GM04504 (cell line): ENCODE measurements at places on chromosomes 4 and X.

DNA sequence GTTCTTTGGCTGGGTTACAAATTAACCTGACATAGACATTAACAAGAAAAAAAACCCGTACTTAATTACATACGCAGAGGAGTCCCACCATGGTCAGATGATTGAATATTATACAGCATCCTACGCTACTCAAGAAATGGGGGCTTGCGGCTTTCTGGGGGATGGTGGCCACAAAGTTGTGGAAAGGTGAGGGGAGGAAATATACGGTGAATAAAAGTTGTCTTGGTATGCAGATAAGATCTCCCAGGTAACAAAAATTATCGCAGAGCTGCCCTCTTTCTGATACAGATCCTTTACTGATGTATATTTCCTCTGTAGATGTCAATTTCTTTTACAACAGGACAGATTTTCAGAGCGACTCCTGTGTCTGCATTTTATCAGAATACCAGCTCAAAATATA lies 890 bp downstream of the DCAF16 start:
- no peak for DNase-seq

GRCh38 chr4:153027866-153028265 lies 91.7 kb downstream of the FHDC1 start:
- no peak for DNase-seq

GRCh38 chrX:40867352-40867751 lies 132.0 kb upstream of the MED14 start:
- no peak for DNase-seq

- no peak for DNase-seq
These were observed 140.0 kb downstream of the CHM start for GRCh38 chrX:85907316-85907715.

- no peak for DNase-seq
These were observed 2039.9 kb upstream of the TENM3 start for GRCh38 chr4:180203349-180203748.

DNA sequence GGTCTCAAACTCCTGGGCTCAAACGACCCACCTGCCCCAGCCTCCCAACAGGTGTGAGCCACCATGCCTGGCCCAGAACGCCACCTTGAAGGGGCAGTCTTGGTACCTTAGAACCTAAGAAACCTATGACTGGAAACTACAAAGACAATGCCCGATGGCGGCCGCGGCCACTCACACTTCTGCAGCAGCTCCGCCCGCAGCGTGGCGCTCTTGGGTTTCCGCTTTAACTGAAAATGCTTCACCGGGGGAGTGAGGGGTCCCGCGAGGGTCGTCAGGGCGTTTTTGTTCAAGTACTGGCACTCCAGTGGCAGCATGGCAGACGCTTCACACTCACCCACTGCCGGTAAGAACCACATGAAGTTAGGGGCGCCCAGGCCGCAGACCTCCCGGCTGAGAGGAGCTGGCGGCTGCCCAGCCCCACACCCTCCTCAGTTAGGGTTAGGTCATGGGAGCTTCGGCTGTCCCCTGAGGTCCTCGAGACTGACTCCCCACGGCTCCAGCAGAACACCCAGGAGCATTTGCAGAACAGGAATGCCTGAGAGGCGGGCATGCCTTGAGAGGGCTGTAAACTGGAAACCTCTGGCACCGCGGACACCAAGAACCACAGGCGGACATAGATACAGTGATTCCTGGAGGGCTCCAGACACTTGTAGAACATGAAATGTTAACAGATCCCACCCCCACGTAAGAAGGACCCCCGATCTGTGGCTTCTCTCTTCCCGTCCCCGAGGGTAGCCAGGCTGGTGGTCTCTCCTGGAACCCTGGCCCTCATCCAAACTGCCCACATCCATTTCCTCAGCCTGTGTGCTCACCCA lies 19.0 kb downstream of the NELFA start:
- DNase-seq: no peak

GRCh38 chr4:102705391-102705935 lies 55.3 kb downstream of the MANBA start:
- DNase-seq: no peak

DNA sequence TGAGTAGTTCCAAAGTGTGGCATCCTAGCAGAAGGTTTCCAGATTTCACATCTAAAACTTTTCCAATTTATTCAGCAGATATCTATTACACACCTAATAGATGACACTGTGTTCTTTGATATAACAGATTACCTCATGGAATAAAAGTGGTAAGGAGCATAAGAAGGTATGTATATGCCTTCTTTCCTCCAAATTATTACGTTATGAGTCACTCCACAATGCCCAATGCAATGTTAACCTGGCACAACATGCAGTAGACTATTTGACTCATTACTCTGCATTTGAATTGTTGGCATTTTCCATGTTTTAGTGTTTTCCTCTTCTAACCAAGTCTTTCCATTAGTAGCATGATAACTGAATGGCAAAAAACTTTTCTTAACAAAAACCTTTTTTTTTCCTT lies 383.6 kb downstream of the ADGRL3 start:
- no peak for DNase-seq

DNA sequence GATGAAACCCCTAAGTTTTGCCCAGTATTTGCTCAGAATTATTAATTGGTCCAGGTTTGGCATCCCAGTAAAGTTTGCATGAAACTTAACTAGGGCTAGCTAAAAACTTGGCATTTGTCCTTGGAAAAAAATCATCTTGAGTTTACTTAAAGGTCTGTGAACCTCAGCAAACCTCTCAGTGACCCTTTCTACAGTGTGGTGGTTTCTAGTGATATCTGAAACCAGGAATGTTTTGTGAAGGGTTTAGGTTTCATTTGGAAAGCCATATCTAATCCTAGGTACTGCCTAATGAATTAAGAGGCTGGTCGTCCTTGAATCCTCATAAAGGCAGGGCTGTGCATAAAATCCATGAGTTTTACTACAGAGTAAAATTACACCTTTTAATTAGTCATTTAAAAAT lies 218.5 kb upstream of the ANKRD50 start:
- DNase-seq: no peak

DNA sequence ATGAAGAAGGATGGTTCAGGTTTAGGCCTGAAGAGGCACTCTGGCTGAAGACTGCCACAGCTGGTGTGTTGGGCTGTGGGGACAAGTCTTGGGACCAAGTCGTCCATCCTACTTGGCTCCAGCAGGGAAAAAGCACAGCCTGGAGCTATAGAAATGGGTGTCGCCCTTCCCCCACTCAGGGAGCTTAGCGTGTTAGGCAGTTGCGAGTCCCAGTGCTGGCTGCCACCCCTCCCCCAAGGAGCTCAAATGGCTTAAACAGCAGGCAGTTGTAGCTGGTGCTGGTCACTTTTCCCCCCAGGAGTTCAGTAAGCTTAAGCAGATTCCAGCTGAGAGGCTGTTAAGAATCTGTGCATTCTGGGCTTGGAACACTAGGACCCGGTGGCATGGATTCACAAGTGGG lies 319.5 kb upstream of the POF1B start:
- no peak for DNase-seq

GRCh38 chr4:30854531-30854930 lies 134.4 kb downstream of the PCDH7 start:
- DNase-seq: no peak

DNA sequence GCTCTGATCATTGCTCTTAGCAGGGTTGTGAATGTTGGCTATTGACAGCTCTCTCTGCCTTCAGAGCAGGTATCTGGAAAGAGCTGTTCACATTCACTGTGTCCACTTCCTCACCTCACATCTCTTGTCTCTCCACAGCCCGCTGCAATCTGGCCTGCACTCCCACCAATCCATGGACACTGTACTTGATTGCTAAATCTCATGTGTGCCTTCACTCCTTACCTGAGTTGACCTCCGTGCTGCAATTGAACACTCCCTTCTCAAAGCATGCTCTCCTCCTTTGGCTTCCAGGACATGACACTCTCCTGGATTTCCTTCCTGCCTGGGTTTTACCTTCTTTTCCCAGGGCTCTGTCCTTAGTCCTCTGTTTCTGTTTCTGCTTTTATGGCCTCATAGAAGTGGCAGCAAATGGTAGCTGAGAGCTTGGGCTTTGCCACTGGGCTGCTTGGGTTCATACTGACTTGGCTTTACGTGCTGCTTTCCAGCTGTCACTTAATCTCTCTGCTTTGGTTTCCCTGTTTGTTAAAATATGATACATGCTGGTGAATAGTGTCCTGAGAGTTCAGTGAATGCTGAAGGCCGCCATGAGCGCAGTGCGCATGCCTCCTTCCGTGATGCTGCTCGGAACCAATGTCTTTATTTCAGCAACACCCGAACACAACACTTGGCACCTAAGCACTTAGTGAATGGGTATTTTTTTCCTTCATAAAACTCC lies 29.5 kb downstream of the DCUN1D4 start:
- DNase-seq: no peak

GRCh38 chr4:109015413-109015810 lies 252.6 kb upstream of the ETNPPL start:
- DNase-seq: no peak

DNA sequence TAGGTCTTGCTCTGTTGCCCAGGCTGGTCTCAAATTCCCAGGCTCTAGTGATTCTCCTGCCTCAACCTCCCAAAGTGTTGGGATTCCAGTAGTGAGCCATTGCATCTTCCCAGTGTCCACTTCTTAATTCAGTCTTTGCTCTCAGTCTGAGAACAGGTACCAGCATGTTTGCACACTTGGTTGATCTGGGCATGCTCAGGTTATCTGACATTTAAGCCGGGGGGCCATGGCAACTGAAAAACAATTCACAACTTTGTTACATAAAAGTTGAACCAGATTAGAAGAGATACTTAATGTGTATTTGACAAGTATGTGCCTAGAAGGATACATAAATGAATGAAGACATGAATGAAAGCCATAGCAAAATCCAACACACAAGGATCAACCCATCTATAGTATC lies 39.0 kb downstream of the FGFBP1 start:
- DNase-seq: no peak

DNA sequence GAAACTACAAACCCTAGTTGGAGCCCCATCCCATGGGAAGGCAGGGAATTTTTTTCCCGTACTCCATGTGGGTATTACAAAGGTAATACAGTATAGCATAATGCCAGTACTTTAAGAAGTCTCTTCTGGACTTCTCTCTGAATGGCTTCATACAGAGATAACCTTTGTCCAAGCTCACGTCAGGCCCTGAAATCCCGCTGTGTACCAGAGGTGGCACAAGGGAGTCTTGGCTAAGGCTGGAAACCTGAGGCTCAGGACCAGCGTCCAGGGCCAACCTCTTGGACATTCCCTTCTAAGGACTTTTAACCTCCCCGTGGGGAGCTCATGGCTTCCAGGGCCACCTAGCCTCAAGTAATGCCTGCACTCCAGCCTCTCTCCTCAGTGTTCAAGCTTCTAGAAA lies 338.9 kb upstream of the FAM241A start:
- no peak for DNase-seq

DNA sequence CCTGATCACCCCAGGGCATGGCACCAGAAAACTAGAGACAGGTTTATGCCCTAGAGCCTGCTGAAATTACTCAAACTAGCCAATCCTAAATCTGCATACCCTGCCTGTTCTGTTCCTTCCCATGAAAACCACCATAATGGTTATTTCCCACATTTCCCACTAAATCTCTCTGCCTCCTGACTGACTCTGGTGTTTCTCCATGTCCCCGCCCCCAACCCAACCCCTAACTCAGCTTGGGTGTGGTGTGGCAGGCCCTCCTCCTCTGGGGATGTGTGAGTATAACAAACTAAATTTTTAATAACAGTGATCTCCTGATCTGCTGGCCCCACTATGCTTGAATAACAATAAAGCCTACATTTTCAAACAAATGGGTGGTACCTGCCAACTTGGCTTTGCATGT lies 35.5 kb upstream of the C4orf54 start:
- DNase-seq: no peak

GRCh38 chr4:75727073-75727472 lies 2.7 kb downstream of the USO1 start:
- DNase-seq: no peak

- no peak for DNase-seq
These were observed 273.1 kb downstream of the DCTD start for GRCh38 chr4:182643801-182644682.

DNA sequence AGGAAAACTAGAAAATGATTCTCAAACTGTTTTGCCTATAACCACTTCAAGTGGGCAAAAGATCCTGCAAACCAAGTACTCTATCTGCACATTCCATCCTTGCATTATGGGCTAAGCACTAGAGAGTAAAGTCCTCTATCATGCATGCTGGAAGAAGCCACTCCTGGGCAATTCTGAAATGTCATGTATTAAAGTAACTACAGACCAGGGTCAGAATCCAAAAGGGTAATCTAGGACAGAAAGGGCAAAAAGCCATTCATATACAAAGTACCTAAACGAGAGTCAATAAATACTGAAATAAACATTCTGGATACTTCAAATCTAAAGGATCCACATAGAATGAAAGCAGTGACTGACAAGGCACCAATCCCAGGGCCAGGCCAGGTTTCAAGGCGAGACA lies 1.0 kb downstream of the SNX12 start:
- no peak for DNase-seq

- no peak for DNase-seq
These were observed 5.4 kb downstream of the SLC25A6 start for GRCh38 chrX:1386338-1387127.

DNA sequence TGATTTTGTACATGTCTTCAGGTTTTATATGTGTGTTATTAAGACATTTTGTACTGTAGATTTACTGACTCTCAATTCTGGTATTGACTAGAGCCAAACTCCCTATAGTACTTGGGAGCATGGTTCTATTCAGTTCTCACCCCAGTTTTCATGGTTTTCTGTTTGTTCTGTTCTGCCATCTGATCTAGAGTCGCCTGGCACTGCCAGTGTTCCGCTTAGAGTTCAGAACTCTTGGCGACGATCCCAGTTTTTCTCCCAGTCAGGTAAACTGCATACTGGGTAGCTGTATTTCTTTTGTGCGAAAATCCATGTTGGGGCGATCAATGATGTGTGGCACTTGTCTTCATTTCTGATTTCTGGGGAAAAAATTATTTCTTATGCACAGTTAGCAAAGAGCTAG lies 78.0 kb downstream of the PHOX2B start:
- no peak for DNase-seq

DNA sequence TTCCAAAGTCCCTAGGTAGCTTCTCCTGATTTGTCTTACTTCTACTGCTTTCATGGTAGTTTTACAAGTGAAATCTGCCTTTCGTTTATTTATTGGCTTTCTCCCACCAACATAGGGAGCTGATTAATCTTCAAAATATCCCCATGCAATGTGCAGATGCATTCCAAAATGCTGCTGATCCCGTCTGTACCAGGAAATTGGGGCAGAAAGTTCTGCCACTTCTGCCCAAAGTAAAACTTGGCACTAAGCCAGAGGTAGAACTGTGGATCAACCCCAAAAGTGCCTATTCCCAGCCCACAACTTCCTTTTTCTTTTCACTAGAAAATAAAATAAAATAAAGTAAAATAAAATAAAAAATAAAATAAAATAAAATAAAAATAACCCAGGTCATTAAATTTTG lies 47.3 kb upstream of the PPARGC1A start:
- no peak for DNase-seq

- no peak for DNase-seq
These were observed 47.1 kb downstream of the PCDH7 start for GRCh38 chr4:30767147-30767845.
